Osteocyte (in vitro differentiated cells): ENCODE measurements at places on chromosomes 3 and 15. TPM values are rescaled to one million over a fixed set of nuclear protein-coding genes. Genes with fewer than 3 reads are reported as not detected.

Gene SLC22A13
- 0.99 and 1.2 TPM in 2 replicates for total RNA-seq

Gene EFCC1
- 0.13 TPM in 1 of 2 replicates, not detected in the other for total RNA-seq

Gene IP6K1
- 60.1 and 66.9 TPM in 2 replicates for total RNA-seq

Gene HHATL
- not detected in 2 replicates for total RNA-seq

Gene AGBL1
- total RNA-seq, result not detected in 2 replicates

Gene DHFR2
- total RNA-seq, result 6.6 and 7.4 TPM in 2 replicates

Gene EPHB3
- 10.6 and 11.4 TPM in 2 replicates for total RNA-seq

Gene TM4SF18
- total RNA-seq, result 2.2 and 3.7 TPM in 2 replicates

Gene WNT5A
- total RNA-seq, result 27.6 and 30.4 TPM in 2 replicates

Gene SNTN
- not detected in 2 replicates for total RNA-seq

Gene FSTL1
- 2,574 and 2,723 TPM in 2 replicates for total RNA-seq

Gene STARD9
- total RNA-seq, result 23.6 and 24.4 TPM in 2 replicates

Gene DLL4
- total RNA-seq, result 0.39 and 0.54 TPM in 2 replicates

Gene SERP1
- 81.3 and 82.1 TPM in 2 replicates for total RNA-seq

Gene SLC33A1
- 30.6 and 31.7 TPM in 2 replicates for total RNA-seq

Gene IGSF11
- total RNA-seq, result not detected in 2 replicates

Gene ROPN1
- total RNA-seq, result not detected in 2 replicates

Gene CTXN2
- total RNA-seq, result not detected in 2 replicates

Gene TAMM41
- total RNA-seq, result 14.5 and 18.8 TPM in 2 replicates

Gene SLC6A1
- total RNA-seq, result 38.4 and 39.1 TPM in 2 replicates

Gene CLRN1
- not detected in 2 replicates for total RNA-seq

Gene FBXO40
- total RNA-seq, result not detected in 2 replicates

Gene ACTC1
- total RNA-seq, result 3.8 and 4.0 TPM in 2 replicates

Gene GPR62
- total RNA-seq, result not detected in 2 replicates

Gene LPP
- total RNA-seq, result 184 and 187 TPM in 2 replicates

Gene NMNAT3
- total RNA-seq, result 2.2 and 2.5 TPM in 2 replicates

Gene IL12A
- 0.50 TPM in 1 of 2 replicates, not detected in the other for total RNA-seq

Gene MELTF
- total RNA-seq, result 1.4 and 1.9 TPM in 2 replicates

Gene GALNT15
- 0.56 and 1.2 TPM in 2 replicates for total RNA-seq

Gene COPB2
- 171 and 178 TPM in 2 replicates for total RNA-seq

Gene EIF4A2
- 356 and 408 TPM in 2 replicates for total RNA-seq
